Upper lobe of left lung (tissue), 6 donors: ENCODE measurements at places on chromosomes 3 and 15. TPM values are rescaled to one million over a fixed set of nuclear protein-coding genes. Genes with fewer than 3 reads are reported as not detected.

The PARL gene
- total RNA-seq, result 51.0 TPM

The LTF gene
- total RNA-seq, result 24.9 TPM

The TUBGCP5 gene
- total RNA-seq, result 24.1 TPM

GRCh38 chr15:38668898-38669391 is 104.3 kb upstream of the RASGRP1 start:
- no peak for DNase-seq

DNA sequence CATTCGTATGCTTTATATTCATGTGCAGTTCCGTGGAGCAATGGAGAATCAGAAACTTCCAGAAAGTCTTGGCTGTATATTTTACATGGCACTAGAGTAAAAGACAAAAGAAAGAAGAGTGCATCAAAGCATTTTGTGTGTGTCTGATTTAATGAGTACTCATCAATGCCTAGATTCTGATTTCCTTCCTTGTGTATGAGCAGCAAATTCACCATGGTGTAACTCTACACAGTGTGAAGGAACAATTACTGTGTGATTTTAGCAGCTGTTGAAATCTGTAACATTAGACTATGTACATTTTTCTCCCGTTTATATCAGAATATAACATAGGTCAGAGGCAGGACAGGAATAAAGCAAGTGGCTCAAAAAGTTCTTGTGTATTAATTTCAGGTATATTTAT is 102.0 kb upstream of the TSC22D2 start:
- no peak for DNase-seq

DNA sequence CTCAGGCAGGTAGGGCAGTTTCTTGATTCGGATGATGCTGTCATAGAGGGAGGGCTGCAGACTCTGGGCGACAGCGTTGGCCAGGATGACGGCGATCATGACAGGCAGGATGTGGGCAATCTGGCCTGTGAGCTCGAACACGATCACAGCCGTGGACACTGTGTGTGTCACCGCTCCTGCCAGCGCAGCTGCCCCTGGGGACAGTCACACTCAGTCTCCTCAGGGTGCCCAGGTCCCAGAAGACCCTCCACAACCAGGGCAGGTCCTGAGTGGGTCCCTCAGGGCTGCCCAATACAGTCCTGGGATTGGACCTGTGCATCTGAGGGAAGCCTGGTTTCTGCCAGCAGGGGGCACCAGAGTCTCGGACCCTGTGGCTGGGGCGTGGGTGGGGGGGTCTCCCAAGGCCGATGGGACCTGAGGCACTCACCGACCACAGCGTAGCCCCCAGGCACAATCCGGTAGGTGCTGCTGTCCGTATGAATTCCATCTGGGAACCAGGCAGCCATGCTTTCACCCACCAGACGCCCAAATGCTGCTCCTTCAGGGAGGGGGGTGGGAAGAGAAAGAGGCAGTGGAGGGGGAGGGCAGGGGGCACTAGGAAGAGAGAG is 7.2 kb downstream of the CLCN2 start:
- DNase-seq, result no peak

DNA sequence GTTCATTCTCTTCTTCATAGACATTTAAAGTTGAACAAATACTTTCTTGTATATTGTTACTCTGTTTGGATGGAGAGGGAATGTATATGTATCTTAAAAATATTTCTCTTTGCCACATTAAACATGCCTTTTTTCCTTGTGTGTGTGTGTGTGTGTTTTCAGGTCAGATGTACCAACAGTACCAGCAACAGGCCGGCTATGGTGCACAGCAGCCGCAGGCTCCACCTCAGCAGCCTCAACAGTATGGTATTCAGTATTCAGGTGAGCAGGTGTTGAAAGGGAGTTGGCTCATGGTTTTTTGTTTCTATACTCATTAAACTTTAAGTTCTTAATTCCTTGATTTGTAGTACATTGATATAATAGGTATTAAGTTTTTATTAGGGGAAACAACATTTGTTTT is 35.4 kb downstream of the TFG start:
- no peak for DNase-seq
